ENCODE measurements at places on chromosomes 11 and 22.

DNA sequence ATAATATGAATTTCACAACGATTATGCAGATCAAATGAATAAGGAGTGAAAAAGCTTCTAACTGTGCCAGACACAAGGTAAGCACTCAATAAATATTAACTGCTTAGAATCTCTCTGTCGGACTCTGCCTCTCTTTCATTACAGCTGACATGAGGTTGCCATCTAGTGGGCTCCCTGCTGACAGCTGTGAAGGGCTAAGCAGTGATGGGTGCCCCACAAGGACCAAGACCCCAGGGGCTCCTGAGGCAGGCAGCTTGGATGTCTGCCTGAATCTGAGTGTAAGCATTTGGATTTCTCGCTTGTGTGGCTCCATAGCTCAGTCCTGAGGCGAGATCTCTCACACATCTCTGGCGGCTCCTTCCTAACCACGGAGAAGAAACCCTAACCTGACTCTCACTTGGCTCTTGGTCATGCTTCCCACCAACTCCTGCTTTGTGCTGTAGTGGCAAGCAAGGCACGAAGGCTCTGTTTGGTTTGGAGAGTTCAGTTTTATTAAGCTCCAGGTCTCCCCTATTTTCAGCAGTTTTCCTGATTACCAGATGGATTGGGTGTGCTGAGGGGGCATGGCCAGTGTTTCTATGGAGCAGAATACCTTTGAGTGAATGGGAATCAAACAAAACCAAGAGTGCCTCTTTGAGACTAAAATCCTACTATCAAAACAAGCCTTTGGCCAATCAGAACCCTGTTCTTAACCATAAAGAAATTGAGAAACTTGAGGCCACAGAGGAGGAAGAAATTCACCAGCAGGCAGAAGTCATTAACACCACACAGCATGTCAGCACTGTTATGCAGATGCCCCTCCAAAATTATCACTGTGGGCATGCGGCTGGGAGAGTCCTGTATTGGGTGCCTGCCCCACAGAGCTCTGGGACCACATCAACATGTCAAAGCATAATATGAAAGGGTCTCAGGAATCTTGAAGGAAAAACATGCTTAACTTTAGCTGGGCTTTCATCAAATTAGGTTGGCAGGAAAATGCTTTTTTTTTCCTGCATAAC, 152.8 kb upstream of the NTM start:
- DNase-seq, result no peak

DNA sequence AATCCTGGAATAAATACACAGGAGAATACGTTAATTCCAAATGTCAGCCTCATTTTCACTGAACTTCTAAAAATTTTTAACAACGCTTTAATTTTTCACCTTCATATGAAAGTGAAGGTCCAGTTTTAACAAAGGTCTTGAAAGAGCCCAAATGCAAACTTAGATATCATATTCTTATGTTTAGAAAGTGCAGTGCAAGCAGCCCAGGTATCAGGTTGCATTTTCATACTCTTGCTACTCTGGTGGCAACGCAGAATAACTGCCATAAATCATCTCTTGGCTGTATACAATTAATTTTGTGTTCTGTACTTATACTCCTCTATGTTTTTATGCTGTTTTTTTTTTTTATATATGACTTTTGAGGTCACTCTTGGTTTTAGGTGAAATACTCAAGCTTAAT, 496.7 kb upstream of the ARHGAP42 start:
- no peak for DNase-seq

- no peak for DNase-seq
These were observed 380 bp downstream of the C11orf96 start for GRCh38 chr11:43942662-43943371.

DNA sequence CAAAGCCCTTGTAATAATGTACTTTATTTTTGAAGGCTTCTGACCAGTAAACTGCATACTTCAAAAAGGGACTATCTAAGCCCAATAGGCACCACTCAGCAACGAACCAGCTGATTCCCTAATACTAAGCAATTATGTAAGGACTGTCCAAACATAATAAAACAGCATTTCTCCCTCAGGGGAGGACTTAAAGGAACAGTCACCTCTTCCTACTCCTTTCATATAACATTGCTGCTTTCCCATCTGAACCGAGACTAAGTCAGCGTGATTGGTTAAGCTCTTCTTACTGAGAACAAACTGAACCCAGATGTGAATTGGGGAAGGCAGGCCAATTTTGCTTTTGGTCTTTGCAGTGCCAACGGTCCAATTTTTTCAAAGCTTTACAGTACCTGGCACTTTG, 420.0 kb downstream of the METTL15 start:
- no peak for DNase-seq

- no peak for DNase-seq
These were observed 119.1 kb downstream of the TBC1D22A start for GRCh38 chr22:46881373-46882118.

DNA sequence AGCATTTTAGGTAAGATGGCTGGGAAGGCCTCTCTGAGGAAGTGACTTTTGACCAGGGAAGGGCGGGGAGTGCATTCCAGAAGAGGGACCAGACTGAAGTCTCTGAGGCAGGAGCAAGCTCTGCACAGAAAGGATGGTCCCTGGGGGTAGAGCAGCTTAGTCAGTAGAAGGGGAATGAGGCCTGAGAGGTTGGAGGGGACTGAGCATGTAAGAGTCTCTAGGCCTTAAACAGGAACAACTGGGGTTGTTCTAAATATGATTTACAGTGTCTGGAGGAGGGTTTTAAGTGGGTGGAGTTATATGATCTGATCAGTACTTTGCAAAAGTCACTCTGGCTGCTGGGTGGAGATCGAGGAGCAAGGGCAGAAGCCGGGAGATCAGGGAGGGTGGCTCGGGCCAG, 31.7 kb upstream of the TEF start:
- no peak for DNase-seq
